ENCODE measurements at places on chromosomes 7 and 10.

DNA sequence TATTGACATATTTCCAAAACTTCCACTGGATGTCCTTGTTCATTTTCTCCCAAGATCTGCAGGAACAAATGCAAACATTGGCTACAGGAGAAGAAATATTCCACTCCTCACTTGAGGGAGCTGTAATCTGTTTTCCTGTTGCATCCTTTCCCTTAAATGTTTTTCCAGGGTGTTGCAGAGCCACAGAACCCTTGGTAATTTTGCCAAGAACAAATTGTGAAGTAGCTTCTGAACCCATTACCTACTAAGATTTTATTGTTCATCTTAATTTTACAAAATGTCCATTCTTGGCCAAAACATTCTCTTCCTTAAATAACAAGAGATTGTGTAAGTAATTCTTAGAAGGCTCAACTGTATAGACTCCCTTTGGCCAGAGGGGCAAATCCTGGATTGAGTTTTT lies 177.0 kb downstream of the GNAT3 start:
- DNase-seq, result no peak

GRCh38 chr10:120555842-120556532 lies 99.0 kb downstream of the PLPP4 start:
- no peak for DNase-seq

DNA sequence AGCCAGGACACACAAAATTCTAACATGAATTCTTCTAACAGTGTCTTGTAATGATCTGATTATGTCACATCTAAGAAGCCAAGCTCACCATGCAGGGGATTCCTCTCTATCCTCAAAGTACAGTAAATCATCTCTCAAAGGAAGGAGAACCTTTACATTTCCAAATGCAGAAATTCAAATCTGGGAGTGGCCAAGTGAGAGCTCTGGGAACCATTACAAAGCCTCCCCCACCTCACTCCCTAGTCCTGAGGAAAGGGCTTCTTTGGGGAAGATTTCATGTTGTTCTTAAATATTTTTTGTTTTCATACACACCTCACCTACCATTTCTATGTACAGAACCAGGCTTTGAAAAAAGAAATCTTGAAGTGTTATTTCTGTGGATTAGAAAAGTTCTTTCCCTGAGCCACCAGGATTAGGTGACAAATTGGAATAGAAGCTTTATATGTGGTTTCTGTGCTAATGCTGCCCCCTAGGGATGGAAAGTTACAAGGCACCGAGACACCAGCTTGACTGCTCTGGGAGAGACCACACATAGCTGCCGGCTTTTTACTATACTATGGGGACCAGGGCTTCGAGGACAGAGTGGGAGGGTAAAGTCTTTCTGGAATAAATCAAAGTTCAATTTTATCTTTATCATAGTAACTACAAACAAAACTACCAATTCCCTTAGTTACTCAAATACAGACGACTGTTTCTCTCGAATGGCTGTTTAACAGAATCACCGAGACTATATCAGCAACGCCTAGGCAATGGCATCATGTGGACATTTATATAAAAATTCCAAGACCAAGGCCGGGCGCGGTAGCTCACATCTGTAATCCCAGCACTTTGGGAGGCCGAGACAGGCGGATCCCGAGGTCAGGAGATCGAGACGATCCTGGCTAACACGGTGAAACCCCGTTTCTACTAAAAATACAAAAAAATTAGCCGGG lies 116.1 kb downstream of the RNF216 start:
- peak; percentile 85 for DNase-seq

DNA sequence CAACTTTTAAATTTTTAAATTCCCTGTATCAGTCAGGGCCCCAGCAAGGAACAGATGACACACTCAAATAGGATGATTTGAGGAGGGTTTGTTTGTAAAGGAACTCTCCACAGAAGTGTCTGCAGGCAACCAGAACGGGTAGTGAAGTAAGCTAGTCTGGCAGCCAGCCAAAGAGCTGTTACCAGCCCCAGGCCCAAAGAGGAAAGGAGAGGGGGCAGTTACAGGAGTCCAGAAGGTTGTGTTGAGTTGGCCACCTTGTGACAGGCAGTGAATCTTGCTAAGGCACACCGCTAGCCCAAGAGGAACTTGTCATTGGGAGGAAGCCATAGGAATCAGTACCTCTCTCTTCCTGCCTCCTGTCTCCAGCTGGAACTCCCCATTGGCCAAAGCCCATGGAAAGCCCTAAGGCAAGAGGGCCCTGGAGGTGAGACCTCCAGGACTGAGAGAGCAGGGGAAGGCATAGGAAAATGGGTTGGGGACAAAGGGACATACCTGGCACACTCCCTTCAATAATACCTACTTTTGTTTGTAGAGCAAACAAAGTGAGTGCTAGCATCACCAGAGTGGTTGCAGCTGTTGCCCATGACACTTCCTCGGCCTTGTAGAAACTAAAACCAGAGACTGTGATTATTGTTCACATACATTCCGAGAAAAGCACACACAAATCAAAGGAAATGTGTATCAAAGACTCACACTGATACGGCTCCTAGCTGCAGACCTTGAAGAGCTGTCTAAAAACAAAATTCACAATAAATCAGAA lies 25.4 kb upstream of the GATAD1 start:
- no peak for DNase-seq

GRCh38 chr10:96470116-96470743 lies 43.5 kb downstream of the TLL2 start:
- DNase-seq, result no peak

DNA sequence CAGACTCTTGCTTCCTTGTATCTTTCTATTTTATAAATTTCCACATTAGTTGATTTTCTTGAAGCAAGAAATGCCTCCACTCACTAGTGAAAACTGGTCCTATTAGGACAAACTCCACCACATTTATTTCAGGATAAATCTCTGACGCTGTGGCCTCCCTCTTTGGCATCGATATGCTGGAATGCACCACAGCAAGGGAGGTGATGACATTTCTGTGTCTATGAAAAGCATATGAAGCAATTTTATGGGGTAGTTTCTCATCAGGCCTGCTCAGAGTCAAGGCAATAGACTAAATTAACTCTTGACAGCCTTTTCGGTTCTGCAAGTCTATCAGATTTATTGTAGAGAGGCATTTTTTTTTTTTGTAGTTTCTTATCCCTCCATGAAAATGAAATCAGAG lies 304.4 kb downstream of the ZEB1 start:
- DNase-seq, result peak; percentile 95

- DNase-seq, result no peak
These were observed 86.3 kb downstream of the OAT start for GRCh38 chr10:124332426-124332825.

GRCh38 chr7:21969822-21970221 lies 24.1 kb upstream of the CDCA7L start:
- no peak for DNase-seq

DNA sequence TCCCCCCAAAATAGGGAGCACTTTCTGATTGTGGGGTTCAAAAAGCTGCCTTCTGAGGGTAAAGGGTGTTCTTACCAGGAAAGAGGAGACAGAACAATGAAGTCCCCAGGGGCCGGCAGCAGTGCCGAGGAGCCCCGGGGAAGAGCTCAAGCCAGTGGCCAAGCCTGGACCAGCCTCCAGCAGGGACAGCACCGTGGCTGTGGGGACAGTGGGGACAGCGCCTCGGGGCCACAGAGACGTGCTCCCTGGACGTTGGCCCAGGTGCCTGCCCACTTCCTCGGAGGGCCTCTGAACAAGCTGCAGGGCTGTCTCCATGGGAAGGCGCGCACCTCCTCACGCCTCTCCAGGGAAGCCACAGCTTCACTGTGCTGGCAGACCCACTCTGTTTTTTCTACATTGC lies 312.6 kb downstream of the PTPRN2 start:
- no peak for DNase-seq

- DNase-seq, result no peak
These were observed 174.2 kb downstream of the KMT2E start for GRCh38 chr7:105188201-105188600.

- DNase-seq, result peak; percentile 61
These were observed 11.0 kb upstream of the DNTT start for GRCh38 chr10:96292971-96293920.

GRCh38 chr10:108544500-108545120 lies 1378.7 kb downstream of the XPNPEP1 start:
- DNase-seq, result no peak

GRCh38 chr7:79531116-79531515 lies 77.6 kb upstream of the MAGI2 start:
- no peak for DNase-seq

GRCh38 chr7:76080204-76080603 lies 32.3 kb downstream of the MDH2 start:
- no peak for DNase-seq

DNA sequence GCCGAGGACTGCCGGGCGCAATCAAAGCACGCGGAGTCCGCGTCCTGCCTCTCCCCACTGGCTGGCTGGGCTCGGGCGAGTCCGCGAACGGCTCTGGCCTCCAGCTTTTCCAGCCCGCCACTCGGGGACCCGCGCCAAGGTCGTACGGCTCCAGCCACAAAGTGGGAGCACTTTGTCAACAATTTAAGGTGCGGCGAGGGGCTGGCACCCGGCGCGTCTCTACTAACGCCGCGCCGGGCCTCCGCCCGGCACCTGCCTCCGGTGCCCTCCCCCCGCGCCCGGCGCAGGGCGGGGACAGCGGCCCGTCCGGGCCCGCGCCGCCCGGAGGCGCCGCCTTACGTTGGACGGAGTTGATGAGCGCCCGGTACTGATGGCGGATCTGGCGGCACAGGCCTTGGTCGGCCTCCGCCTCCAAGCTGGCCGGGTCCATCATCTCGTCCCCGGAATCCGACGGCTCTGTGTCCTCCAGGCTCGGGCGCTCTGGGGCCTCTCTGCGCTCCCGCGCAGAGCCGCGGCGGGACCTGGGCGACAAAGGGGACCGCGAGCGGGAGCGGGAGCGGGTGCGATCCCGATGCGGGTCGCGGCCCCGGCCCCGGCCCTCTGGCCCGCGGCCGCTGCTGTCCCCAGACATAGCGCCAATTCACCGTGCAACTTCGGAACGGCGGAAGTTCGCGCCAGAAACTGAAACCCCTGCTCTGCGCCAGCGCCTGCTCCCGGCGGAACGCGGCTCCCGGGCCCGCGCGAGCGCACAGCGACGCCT lies at the start of gene NSMCE4A:
TSS of gene NSMCE4A (minus strand) at position 683 of the 760 bp plus-strand sequence. CDS start at position 631, 52 bp downstream.
- peak; percentile 40 for DNase-seq

- DNase-seq, result no peak
These were observed 32.6 kb upstream of the ARHGAP21 start for GRCh38 chr10:24756283-24756682.

DNA sequence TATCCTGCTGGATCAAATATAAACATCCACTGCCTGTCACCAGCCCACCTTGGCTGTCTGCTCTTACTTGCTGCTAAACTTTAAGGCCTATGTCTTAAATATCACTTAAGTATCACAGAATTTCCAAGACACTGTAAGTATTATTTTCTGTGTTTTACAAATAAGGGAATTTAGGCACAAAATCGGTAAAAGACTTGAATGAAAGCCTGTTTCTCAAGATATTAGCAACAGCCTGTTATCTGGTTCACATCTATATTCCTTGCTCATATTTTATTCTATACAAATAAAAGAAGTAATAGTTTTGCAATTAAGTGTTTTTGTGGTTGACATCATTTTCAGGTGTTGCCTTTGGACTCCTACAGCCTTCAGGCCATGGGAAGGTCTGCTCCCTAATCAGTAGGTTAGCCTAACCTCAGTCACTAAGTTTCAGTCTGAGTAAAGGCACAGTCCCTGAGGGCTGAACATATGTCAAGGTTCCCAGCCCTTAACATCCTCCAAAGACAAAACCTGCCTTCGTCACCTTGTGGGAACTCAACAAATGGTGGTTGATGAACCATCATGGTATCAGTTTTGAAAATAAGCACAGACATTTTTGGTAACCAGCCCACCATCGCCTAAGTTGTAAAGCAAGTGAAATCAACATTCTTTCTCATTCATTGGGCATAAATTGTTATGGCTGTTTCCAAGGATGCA lies 127.1 kb downstream of the CREB5 start:
- DNase-seq, result no peak

DNA sequence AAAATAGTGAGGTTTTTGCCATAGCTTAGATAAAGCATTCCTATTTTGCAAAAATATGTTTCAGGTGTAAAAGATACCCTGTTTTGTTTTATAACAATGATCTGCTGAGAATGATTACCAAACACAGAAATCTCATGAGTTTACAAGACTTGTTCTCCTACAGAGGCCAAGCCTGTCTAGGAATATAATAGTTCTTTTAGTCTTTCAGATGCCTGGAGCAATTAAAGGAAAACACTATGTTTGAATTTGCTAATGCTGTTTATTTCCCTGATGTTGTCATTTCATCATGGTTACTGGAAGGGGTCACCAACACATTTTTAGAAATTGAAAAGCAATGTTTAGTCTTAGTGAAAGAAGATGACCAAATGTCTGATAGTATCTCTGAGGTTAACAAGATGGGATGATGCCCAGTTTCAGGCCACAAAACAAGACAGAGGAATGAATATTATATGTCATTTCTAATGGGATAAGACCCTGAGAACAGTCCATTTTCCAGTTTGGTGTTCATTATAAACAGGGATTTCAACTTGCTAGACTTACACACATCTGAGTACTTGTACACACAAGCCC lies 559.9 kb downstream of the INHBA start:
- no peak for DNase-seq

DNA sequence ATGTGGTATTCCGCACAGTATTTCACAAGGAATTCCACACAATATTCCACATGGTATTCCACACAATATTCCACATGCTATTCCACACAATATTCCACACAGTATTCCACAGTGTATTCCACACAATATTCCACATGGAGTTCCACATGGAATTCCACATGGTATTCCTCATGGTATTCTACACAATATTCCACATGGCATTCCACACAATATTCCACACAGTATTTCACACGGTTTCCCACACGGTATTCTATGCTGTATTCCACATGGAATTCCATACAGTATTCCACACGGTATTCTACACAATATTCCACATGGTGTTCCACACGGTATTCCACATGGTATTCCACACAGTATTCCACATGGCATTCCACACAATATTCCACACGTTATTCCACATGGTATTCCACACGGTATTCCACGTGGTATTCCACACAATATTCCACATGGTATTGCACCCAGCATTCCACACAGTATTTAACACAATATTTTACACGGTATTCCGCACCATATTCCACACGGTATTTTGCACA lies 137.3 kb upstream of the CHST15 start:
- DNase-seq, result no peak

DNA sequence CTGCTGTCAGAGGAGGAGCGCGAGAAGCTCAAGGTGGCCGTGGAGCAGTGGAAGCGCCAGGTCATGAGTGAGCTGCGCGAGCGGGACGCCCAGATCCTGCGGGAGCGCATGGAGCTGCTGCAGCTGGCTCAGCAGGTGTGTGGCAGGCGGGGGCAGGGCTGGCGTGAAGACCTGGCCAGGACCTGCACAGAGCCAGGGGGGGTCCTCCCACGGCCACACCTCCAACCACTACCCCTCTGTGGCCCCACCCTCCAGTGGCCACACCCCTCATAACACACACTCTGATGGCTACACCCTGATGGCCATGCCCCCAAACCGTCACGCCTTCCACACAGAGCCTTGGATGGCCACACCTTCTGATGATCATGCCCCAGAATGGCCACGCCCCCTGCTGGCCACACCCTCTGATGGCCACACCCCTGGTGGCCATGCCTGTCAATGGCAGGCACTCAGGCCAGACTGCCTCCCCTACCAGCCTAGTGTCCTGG lies 23.4 kb upstream of the DPYSL4 start:
- no peak for DNase-seq

GRCh38 chr10:127698886-127699285 lies 38.1 kb upstream of the FOXI2 start:
- DNase-seq, result no peak
